ENCODE measurements at places on chromosomes 3 and 15.

GRCh38 chr15:98596131-98596530 lies 52.2 kb upstream of the IGF1R start:
- no peak for DNase-seq

- no peak for DNase-seq
Observed at GRCh38 chr3:132254076-132254755, 63.0 kb upstream of the ACP3 start.

DNA sequence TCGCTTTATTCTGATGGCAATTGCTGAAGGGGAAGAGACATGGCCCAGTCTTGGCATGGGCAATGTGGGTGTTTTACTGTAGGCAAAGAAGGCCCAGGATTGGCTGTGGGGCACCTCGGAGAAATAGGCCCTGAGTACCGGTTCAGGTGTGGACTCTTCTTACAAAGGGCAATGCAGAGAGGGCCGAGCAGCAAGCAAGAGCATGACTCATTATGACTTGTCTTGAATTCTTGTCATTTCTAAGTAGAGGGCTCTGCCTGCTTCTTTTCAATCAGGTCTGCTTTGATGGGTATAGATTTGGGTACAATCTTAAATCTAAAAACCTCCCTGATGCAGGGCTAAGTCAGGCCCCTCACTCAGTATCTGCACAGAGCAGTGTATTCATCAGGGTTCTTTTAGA lies 14.8 kb upstream of the BUB1B start:
- no peak for DNase-seq

- DNase-seq = no peak
Observed at GRCh38 chr3:23959135-23959900, 14.2 kb downstream of the NR1D2 start.

GRCh38 chr3:9817436-9817835 lies 7.4 kb downstream of the TTLL3 start:
- DNase-seq = no peak

- DNase-seq = no peak
Observed at GRCh38 chr3:21056293-21056692, 694.7 kb downstream of the ZNF385D start.

DNA sequence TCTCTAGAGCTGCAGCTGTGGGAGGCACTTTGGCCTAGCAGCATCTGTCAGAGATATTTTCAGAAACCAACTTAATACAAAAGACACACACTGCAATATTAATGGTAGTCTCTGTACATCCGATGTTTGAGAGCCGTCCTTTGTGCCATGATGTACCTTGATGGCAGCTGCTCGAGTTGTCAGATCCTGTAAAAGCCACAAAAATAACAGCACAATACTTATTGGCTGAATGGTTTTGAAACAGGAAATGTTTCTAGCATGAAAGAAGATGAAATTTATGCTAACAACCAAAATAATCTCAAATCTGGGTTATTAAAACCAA lies 445.5 kb upstream of the TBL1XR1 start:
- no peak for DNase-seq

DNA sequence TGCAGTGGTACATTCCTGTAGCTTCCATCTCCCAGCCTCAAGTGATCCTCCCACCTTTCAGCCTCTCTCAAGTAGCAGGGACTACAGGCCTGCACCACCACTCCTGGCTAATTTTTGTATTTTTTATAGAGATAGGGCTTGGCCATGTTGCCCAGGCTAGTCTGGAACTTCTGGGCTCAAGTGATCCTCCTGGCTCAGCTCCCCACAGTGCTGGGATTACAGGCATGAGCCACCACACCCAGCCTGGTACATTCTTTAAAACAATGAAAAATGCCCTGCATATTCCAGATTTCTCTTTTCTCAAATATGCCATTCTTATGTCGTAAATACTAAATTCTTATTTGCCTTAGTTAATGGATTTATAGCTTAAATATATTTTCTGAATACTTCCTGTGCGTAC lies 581.4 kb downstream of the MECOM start:
- no peak for DNase-seq

DNA sequence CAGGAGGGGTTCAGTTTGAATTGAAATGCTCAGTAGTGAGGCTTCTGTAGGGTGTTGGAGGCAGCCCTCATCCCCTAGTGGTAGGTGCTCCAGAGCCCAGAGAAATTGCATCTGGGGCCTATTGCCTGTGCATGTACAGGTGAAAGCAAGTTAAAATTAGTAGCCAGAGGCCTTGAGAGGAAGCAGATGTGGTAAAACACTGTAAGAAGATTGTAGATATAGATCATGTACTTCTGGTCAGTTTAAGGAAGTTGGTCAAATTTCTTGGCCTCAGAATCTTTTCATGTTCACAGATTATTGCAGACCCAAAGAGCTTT lies 34.6 kb downstream of the IGSF10 start:
- DNase-seq = no peak

DNA sequence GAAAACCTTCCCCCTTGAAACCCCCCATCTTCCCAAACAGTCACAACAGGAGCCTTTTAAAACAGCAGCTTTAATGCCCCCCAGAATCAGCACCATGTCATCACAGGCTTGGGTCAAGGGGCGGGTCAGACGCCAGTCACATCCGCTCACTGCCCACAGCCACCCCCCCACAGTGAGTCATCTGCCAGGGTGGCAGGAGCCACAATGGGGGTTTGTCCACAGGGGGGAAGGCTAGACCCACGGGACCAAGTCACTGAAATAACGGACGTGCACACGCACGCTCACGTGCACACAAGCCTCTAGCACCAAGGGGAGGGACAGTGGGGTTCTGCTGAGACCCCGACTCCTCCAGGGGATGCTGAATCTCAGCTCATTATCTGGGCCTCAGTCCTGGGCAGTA lies 441 bp upstream of the UCN2 start:
- no peak for DNase-seq

- DNase-seq = no peak
Observed at GRCh38 chr3:186067360-186068242, 41.3 kb downstream of the ETV5 start.

DNA sequence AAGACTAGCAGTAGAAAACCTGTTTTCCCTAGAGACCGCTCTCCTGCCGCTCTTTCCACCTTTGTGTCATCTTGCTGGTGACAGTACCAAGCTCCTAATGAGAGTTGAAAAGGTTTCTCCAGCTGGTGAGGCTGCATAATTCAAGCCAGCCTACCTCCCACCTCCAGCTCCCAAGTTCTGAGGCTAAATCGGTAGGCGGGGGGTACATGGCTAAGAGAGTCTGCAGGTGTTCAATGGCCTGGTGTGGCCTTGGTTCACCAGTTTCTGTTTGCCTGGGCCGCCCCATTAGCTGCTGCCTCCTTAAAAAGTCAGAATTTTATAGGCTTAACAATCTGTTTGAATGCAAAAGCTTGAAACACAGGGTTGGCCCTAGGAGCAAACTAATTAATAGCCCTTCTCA lies 262.8 kb downstream of the SLCO3A1 start:
- DNase-seq = no peak

GRCh38 chr15:66489179-66489791 lies 8.3 kb downstream of the SNAPC5 start:
- no peak for DNase-seq

GRCh38 chr3:42979044-42979972 lies at the start of gene GASK1A:
Gene GASK1A (plus strand): TSS chr3:42979311. CDS start chr3:42979643, 332 bp downstream.
- peak; percentile 73 for DNase-seq

GRCh38 chr3:42371776-42372175 lies 38.6 kb downstream of the LYZL4 start:
- no peak for DNase-seq

DNA sequence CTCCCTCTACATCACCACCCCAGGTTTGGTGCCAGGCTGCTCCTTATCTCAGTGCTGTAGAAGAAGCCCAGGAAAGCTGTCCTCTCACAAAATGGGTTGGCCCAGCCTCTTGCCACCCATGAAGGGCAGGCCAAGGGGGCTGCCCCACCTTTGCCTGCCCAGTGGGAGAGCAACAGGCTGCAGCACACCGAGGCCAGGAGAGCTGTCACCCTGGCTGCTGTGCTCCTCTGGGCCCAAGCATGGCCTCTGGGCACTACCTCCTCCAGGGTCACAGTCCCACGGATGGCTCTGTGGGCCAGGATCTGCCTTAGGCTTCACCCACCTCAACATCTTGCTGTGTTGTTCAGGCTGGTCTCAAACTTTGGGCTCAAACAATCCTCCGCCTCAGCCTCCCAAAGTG lies 6.4 kb upstream of the STAB1 start:
- no peak for DNase-seq

DNA sequence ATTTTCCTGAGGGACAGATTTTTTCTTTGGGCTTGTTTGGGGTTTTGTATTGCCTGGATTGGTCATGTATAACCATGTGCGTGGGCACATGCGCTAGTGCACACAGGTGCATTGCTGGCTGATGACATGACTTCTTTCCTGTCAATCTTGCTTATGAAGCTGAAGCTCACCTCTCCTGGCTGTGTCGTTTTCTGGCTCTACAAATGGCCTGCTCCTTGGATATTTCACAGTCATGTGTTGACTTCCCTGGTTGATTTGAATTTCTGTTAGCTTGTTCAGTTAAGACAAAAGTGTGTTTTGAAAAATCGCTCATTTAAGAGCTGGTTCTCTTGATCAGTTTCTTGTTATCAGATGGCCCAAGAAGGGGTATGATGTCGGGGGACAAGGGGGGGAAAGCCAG lies 11.5 kb downstream of the PTPRG start:
- no peak for DNase-seq

- peak; percentile 79 for DNase-seq
Observed at GRCh38 chr3:128426128-128426921, 40.4 kb downstream of the DNAJB8 start.

DNA sequence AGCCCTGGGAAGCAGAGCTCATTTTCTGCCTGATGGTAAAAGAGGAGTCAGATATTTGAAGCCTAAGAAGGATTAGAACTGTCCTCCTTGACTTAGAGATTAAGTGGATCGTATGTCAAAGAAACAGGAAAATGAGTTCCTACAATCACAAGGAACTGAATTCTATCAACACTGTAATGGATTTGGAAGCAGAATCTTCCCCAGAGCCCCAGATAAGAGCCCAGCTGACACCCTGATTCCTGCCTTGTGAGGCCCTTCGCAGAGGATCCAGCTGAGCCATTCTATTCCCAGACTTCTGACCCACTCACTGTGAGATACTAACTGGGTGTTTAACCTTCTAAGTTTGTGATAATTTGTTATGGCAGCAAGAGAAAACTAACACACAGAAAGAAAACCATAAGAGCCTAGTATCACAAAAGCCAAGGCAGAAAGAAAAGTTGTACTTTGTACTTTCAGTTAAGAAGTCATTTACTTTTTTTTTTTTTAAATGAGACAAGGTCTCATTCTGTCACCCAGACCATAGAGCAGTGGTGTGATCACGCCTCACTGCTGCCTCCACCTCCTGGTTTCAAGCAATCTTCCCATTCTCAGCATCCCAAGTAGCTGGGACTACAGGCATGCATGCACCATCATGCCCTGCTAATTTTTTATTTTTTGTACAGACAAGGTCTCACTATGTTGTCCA lies 61.1 kb upstream of the ZBTB20 start:
- no peak for DNase-seq
